ENCODE measurements at places on chromosomes 2 and 18.
A peak's percentile ranks its signal among the peaks of the same experiment; 100 is the strongest.

- DNase-seq = peak; percentile 19
Measured at GRCh38 chr2:10947005-10947440, 35.3 kb downstream of the KCNF1 start.

- no peak for DNase-seq
Measured at GRCh38 chr2:28300485-28301341, 91.9 kb upstream of the FOSL2 start.

DNA sequence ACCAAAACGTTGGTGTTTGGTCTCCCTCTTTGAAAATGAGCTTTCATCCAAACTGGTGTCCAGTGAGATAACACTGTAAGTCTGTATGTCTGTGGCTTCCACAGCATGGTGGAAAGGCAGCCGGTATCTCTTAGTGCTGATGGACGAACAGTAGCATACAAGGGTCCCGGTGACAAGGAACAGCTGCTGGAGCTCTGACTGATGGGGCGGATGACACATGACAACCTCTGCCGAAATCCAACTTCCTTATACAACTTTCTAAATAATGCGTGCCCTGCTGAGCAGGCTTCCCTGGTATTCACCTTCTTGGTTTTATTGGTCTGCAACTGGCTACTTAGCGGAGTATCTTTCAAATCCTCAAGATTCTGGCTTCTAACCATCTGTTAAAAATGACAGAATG is 216.2 kb downstream of the SRBD1 start:
- DNase-seq = no peak

GRCh38 chr2:71702971-71703898 is 249.9 kb downstream of the DYSF start:
- no peak for DNase-seq

DNA sequence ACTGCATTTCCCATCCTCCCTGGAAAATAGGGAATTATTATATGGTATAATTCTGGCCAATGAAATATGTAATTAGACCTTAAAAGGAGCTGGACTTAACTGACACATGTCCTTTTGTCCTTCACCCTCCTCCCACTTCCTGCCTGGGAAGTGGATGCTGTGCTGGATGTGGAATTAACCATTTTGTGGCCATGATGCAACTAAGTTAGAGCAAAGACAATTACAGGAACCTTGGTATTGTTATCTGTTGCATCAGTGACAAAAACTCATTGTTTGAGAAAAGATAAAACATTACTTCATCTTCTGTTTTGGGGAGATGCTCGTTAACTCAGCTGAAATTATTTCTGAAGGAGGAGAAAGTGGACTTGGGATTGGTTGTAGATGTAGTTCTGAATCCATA is 227.7 kb upstream of the BOD1L2 start:
- no peak for DNase-seq

- no peak for DNase-seq
Measured at GRCh38 chr18:63421514-63421913, 762 bp downstream of the VPS4B start.

- no peak for DNase-seq
Measured at GRCh38 chr18:7824970-7825369, 257.9 kb downstream of the PTPRM start.

- no peak for DNase-seq
Measured at GRCh38 chr2:10475221-10475722, 27.1 kb upstream of the ODC1 start.

- DNase-seq = no peak
Measured at GRCh38 chr18:46099463-46099862, 1.4 kb upstream of the ATP5F1A start.

DNA sequence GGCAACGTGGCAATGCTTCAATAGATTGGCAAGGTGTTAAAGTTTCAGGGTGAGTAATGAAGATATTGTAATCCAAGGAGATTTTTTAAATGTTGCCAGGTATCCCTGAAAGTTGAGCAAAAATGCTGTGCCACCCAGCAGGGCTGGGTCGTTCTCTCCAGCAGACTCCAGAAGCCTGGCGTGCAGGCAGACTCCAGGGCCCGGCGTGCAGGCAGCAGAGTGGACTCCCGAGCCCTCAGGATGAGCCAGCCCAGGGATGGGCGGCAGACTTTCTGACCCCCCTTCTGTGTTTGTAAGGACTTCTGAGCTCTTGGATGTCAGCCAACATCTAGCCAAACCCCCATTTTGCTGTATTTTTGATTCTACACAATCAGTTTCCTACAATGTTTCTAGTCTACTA is 289.1 kb downstream of the ZNF516 start:
- no peak for DNase-seq

- no peak for DNase-seq
Measured at GRCh38 chr18:70263336-70263735, 25.5 kb upstream of the SOCS6 start.

DNA sequence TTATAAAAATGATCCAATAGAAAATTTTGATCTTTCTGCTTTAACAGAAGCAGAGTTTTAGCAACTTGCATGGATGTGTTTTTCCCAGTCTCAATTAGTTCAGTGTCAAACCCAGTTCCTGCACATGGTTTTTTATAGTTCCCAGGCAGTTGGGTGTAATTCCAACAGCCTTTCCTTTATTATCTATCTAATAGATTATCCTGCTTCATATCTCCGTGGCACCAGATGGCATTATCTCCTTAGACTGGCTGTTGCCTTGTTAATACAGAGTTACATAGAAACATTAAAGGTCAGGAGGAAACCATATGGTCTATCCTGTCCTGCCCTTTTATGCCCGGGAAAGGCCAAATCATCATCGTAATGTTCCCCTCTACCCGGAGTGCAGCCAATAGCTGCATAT is 400.9 kb upstream of the SMIM21 start:
- DNase-seq = no peak

DNA sequence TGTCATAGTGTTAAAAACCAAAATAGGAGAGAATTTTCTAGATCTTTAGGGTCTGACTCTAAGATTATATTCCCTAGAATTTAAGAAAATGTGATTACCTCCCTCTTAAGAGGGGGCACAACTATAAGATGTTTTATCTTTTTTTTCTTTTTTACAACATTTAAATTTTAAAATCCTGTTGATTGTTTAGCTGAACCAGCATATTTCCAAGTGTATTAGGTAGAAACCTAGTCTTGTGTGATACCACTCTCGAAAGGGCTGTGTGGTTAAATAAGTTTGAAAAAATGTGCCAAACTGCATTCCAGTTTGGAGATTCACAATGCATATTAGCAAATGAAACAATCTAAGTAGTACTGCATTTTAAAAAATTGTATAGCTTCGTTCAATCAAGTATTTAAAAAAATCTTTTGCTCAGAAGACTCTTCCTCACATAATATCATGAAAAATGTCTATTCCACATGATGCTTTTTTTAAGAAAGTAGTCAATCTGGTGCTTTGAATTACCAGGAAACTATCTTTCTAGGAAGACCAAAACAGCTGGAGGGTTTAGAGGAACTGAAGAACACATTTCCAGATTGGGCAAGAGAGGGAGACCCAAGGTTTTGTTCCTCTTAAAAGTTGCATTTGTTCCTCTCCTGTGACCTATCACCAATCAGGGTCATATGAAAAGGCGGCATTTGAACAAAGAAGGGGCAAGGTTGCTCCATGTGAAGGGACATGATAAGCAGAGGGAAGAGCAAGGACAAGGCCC is 98.8 kb downstream of the DPP4 start:
- DNase-seq = no peak

DNA sequence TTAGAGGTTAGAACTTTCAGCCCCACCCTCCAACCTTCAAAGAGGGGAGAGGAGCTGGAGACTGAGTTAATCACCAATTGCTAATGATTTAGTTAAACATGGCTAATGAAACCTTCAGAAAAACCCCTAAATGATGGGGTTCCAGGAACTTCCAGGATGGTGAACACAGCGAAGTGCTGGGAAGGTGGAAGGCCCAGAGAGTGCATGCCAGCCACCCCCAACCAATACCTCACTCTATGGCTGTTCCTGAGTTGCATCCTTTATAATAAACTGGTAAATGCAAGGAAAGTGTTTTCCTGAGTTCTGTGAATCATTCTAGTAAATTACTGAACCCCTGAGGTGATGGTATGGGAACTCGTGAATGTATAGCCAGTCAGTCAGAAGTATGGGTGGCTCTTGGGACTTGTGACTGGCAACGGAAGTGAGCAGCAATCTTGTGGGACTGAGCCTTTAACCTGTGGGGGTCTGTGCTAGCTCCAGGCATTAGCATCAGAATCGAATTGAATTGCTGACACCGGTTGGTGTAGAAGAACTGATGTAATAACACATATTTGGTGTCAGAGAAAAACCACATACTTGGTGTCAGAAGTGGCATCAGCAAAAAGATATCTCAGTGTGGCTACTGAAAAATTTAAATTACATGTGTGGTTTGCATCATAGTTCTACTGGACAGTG is 37.4 kb downstream of the NPHP1 start:
- no peak for DNase-seq

DNA sequence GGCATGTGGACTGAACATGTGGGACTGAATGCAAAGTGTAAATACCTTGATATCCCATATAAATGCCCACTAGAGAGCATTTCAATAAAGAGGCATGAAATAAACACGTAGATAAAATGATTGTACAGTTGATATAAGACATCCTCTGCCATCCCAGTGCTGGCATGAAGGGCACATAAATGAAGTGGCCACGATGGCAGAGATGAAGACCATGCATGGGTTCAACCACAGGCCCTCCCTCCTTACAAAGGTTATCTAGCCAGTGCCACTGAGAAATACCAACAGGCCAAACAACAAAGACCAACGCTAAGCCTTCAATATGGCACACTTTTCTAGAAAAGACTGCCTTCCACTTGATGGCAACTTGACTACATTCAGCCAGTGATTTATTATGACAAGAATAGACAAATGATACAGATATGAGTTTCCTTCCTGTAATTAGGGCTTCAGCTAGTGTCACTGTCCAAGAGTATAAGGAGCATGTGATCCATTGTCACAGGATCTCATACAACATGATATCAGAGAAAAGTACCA is 493.9 kb upstream of the MAP2 start:
- DNase-seq = no peak

DNA sequence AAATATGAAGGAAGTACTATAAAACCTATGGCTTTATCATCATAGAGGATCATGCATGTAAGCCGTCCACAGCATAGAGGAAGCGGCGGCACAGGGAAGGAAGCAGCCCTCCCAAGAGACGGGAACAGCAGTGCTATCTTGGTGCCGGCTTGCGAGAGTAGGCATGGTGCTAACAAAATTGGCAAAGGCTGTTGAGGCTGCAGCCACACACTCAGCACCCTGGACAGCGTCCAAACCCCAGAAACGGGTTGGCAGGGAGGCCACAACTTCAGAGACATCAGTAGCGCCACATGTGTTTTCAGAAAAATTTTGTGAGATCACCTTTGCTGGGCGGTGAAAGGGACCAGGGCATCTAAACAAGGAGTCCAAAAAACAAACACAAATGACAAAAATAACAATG is 37.7 kb downstream of the NETO1 start:
- DNase-seq = peak; percentile 36

DNA sequence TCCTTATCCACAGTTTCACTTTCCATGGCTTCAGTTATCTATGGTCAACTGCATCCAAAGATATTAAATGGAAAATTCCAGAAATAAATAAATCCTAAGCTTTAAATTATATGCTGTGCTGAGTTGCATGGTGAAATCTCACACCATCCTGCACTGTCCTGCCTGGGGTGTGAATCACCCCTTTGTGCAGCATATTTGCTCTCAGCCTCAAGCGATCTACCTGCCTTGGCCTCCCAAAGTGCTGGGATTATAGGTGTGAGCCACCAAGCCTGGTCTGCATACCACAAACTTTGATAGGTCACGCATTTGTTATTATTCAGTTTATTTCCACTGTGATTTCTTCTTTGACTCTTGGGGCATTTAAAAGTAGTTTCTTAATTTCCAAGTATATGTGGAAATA is 117.2 kb downstream of the SPIRE1 start:
- no peak for DNase-seq

DNA sequence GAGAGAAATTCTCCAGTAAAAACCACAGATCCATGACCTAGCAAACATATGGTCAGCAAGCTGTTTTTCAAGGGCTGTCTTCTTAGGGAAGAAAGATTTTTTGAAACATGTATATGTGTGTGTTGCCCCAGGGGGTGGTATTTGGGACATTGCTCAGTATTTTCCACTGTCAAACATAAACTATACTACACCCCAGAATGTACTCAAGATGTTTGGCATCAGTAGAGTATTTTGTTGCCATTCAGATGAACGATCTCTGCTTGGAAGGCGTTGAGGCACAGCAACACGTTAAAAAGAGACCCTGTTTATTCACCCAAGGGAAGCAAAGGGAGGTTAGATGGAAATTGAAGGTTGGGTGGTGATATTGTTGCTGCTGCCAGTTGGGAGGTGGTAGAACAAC is 30.0 kb downstream of the EEF1B2 start:
- DNase-seq = no peak

GRCh38 chr18:44798433-44799048 is 117.9 kb downstream of the SETBP1 start:
- DNase-seq = no peak

DNA sequence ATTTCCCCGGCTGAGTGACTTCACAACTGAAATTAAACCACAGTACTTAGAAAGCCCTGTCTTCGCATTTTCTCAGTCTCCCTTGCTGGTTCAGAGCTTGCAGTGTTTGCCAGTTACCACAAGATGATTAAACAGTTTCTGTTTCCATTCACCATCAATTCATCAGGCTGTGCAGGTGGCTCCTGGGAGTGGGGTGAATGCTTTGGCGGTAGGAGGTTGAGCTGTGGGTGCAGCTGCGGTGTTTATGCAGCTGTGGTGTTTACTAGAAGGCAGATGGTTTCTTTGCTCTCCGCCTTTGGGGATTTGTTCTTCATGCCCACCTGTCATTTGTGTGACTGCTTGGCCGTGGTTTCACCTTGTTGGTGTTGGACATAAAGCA is 16.1 kb downstream of the ACOXL start:
- peak; percentile 13 for DNase-seq

DNA sequence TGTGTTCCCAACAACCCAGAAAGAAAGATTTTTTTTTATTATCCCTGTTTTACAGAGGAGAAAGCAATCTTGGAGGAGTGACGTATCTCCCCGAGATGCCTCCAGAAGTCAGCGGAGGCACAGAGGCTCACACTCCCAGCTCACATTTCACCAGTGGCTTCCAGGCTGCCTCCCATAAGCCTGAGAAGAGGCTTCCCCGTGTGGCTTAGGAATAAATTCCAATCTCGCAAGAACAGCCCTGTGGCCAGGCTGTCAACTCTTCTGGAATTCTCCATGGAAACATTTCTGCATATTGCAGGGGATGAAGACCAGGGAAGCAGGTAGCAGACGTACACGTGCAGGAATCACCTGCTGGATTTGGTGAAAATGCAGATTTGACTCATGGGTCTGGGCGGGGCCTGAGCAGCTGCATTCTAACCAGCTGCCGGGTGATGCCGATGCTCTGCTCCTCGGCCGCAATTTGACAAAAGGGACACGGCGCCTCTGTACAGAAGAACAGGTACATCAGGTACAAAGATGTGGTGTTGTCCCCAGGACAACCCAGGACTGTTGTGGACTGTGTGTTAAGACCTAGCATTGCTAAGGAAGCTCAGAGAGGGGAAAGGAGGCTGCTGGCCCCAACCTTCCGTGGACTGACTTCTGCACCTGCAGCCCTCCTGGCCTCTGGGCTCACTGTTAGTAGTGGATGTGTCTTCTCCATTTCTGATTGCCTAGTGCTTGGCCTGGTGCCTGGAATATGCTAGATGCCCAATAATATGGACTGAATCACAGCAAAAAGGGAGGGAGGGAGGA is 114.2 kb upstream of the ID2 start:
- no peak for DNase-seq

- no peak for DNase-seq
Measured at GRCh38 chr2:43387092-43388062, 161.0 kb upstream of the ZFP36L2 start.

Measured in NCI-H1694 treated with DMSO at 0.1 percent for 48 hours (cell line).